ENCODE measurements at places on chromosomes 1 and 21. TPM values are rescaled to one million over a fixed set of nuclear protein-coding genes. Genes with fewer than 3 reads are reported as not detected.

CR2 gene
- total RNA-seq, result not detected

UBL4B gene
- not detected for total RNA-seq

DMAP1 gene
- 27.9 TPM for total RNA-seq

GUCA2B gene
- total RNA-seq, result not detected
